ENCODE measurements at places on chromosomes 16 and 17. TPM values are rescaled to one million over a fixed set of nuclear protein-coding genes. Genes with fewer than 3 reads are reported as not detected.

DNA sequence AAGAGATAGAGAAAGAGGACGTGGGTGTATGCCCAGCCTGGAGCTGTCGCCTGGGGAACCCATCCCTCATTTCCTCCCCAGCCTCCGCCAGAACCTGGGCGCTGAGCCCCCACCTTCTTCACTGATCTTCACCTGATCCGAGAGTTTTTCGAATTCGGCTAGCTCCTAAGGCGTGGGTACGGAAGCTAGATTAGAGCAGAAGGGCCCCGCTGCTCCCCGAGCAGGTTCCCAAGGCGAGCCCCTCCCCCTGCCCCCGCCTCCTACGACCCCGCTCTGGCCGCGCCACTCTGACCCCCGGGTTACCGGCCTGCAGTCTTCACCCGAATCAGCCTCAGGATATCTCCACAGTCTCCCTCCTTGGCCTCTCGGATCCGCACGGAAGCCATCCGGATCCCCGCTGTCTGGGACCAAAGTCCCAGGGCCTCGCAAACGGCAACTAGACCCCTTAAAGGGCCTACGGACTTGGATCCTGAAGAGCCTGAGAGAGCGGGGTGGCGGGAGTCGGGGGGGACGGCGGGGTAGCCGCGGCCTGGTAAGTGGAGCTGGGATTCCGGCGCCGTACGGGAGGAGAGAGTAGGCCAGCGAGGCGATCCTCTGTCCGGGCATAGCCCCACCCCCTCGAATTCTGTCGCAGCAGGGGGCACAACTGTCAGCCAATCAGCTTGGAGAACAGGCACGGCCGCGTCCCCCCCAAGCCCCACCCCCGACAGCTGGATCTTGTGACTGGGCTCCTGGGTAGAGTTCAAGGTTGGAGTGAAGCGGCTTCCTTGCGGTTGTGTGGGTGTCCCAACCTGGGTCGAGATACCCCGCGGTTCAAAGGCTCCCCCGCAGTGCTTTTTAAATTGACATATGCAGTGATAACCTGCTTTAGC, at the start of gene SAT2:
SAT2 (minus strand) TSS at position 572 of the 872 bp plus-strand sequence; CDS start at position 386, 186 bp downstream.
- peak within 1 kb of the TSS; percentile 86 for H3K4me3 ChIP-seq
- H3K27ac ChIP-seq, result peak within 1 kb of the TSS; percentile 89
- H3K36me3 ChIP-seq, result peaks cover 8% of the 10 kb centered on the region
- DNase-seq, result peak; percentile 96
- H3K4me1 ChIP-seq, result peaks cover 7% of the 10 kb centered on the region

DNA sequence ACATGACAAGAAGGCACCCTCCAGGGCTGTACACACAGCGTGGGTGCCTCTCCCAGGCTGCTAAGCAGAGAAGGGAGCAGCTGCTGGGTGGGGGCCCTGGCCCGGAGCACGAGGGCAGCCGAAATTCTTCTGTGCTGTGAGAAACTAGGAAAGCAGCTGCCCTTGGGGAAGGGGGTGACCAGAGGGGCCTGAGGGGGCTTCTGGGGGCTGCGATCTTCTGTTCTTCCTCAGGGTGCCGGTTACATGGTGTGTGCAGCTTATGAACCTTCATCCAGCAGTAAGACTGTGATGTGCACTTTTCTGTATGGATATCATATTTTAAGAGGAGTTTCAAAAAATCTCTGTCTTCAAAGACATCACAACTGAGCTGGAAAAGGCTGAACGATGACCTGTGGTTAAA, 43.2 kb upstream of the METRNL start:
- no peaks in the 10 kb centered on the region for H3K4me1 ChIP-seq
- H3K27ac ChIP-seq, result no peak overlapping the region
- no peaks in the 10 kb centered on the region for H3K27me3 ChIP-seq
- peak; percentile 40 for DNase-seq

- no peak overlapping the region for H3K27ac ChIP-seq
- no peak for DNase-seq
- peaks cover 38% of the 10 kb centered on the region for H3K4me1 ChIP-seq
- no peaks in the 10 kb centered on the region for H3K36me3 ChIP-seq
- peaks cover 100% of the 10 kb centered on the region for H3K27me3 ChIP-seq
- H3K4me3 ChIP-seq, result no peak overlapping the region
Measured at GRCh38 chr17:36941265-36942010, 4.2 kb downstream of the LHX1 start.

- no peaks in the 10 kb centered on the region for H3K36me3 ChIP-seq
- H3K4me1 ChIP-seq, result peaks cover 9% of the 10 kb centered on the region
- H3K27ac ChIP-seq, result no peak overlapping the region
- no peak overlapping the region for H3K4me3 ChIP-seq
Measured at GRCh38 chr17:37842401-37842800, 81.8 kb upstream of the TBC1D3K start.

DNA sequence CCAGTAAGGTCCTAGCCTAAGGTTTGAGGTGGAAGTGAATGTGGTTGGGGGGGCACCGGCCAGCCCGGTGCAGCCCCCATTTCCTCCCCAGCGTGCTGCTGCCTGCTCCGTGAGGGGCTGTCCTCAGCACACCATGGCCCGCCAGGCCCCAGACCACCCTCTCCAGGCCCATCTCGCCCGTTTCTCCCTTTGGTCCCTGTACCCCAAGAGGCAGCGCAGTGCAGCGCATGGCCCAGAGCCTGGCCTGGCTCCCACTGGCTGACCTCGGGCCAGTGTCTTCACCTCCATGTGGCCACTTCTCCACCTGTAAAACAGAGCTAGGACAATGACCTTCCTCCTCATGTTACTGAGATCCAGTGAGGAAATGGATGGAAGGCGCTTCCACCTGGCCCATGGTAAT, 170.0 kb upstream of the GSE1 start:
- peaks cover under 1% of the 10 kb centered on the region for H3K4me1 ChIP-seq
- no peaks in the 10 kb centered on the region for H3K27me3 ChIP-seq
- no peak overlapping the region for H3K27ac ChIP-seq

DNA sequence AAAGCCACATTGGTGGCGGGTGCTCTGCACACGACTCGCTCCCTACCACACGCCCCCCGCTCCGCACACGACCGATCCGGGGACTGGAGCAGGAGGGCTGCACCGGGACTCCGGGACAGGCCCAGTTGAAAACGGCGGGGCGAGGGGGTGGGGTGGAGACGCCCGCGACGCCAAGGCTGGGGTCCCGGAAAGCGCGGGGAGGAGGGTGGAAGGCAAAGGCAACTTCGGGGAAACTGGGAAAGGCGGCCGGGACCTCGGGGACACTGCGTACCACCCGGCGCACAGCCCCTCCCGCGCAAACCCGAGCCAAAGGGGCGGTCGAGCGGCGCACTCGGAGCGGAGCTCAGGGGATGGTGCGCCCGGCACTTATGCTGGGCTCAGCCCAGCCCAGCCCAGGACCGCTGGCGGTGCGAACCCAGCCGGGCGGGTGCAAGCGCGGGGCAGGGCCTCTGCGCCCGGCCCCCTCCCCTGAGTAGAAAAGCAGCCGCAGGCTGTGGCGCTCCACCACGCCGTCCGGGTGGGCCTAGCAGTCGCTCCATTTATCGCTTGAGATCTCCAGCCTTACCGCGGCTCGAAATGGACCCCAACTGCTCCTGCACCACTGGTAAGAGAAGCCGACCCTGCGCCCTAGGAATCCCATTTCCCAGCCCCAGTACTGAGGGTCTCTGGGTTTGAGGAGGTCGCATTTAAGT, at the start of gene MT1M:
MT1M (plus strand) TSS at position 504 of the 692 bp plus-strand sequence; CDS start at position 577, 73 bp downstream.
- DNase-seq, result peak; percentile 81
- H3K27me3 ChIP-seq, result peaks cover 22% of the 10 kb centered on the region
- peak within 1 kb of the TSS; percentile 46 for H3K4me3 ChIP-seq
- no peaks in the 10 kb centered on the region for H3K36me3 ChIP-seq
- peaks cover 7% of the 10 kb centered on the region for H3K4me1 ChIP-seq

- H3K27me3 ChIP-seq, result no peaks in the 10 kb centered on the region
- peaks cover 30% of the 10 kb centered on the region for H3K36me3 ChIP-seq
- no peak for DNase-seq
- H3K4me3 ChIP-seq, result no peak overlapping the region
Measured at GRCh38 chr17:81246679-81247338, 7.7 kb downstream of the NDUFAF8 start.

- DNase-seq, result no peak
- H3K4me1 ChIP-seq, result peaks cover 30% of the 10 kb centered on the region
- no peak overlapping the region for H3K4me3 ChIP-seq
- H3K27me3 ChIP-seq, result no peaks in the 10 kb centered on the region
Measured at GRCh38 chr16:69833357-69834282, 71.5 kb downstream of the WWP2 start.

GRCh38 chr16:56855946-56856345, 9.1 kb upstream of the SLC12A3 start:
- H3K27me3 ChIP-seq, result no peaks in the 10 kb centered on the region
- DNase-seq, result no peak
- H3K36me3 ChIP-seq, result no peaks in the 10 kb centered on the region
- H3K4me1 ChIP-seq, result no peaks in the 10 kb centered on the region

- H3K27me3 ChIP-seq, result no peaks in the 10 kb centered on the region
- no peaks in the 10 kb centered on the region for H3K36me3 ChIP-seq
Measured at GRCh38 chr17:59423903-59424302, 92.4 kb downstream of the YPEL2 start.

CPD gene
- 75.3 TPM for total RNA-seq

SKAP1 gene
- 5.1 TPM for total RNA-seq

DPEP3 gene
- not detected for total RNA-seq

RAB11FIP4 gene
- total RNA-seq, result 13.5 TPM

KLHL10 gene
- total RNA-seq, result 0.29 TPM

AOC2 gene
- total RNA-seq, result 2.0 TPM

COA3 gene
- 53.9 TPM for total RNA-seq
